CD4-positive, alpha-beta T cell treated with Interleukin-4 for 1 hour (primary cell): ENCODE measurements at places on chromosomes 7 and 10.

DNA sequence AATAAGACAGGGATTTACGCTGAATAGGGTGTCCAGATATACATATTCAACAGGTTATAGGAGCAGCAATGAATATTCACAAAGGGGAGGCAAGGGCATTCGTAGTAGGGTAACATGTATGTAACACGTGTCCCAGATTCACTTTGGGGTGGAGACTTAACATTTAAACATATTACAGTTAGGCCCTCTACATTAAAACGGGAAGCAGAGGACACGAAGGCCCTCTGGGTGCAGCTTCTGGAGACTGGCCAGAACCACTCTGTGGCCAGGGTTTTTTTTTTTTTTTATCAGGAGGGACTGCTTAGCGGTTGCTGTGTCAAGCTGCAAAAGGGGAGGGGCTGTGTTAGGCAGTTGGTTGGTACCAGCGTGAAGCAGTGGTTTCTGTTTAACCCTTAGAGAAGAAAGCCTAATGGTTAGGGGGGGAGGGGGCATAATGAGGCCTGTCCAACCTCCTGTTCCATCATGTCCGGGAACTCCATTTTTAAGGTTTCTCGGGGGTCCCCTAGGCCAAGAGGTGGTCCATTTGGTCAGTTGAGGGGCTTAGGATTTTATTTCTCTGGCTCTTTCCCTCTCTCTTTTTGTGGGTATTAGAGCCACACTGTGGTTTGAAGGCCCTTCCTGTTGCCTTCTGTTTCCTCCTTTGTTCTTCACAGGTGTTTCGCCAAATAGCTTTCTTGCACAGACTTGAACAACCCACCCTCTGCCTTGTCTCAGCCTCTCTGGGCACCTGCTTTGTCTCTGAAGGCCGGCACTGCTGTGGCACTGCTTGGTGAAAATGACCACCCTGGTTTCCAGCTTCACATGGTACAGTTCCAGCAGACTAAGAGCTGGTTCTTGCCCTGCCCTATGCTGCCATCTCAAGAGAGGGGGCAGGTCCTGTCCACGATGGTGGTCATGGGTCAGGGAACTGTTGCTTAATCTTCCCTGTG is 26.4 kb downstream of the PRF1 start:
- DNase-seq, result peak; percentile 63

- no peak for DNase-seq
These were observed 2.7 kb upstream of the CPA5 start for GRCh38 chr7:130341882-130342281.

DNA sequence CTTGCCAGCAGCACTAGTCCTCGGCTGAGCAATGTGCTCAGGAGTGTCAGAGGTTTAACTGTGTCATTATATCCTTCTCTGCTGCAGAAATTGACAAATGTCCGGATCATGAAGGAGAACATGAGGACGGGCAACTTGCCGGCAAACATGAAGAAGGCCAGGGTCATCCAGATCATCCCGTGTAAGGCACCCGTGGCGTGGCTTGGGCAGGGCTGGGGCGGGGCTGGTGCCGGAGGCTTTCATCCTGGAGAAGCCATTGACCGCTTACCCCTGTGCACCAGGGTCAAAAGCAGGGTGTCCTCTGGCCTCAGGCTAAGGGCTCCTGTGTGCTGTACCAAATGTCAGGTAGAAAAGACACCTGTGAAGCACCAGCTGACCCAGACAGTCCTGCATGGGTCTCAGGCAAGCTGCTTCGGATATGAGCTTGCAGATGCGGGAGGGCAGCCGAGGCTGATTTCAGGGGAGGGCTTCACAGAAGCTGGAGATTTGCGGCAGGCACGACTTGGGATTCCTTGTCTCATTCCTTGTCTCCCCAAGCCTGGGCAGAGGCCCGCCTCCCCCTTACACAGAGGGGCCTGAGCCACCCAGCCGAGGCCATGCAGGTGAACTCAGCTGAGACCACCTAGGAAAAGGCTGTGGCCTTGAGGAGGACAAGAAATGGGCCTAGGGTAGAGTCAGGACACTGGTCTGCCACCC is 55.4 kb downstream of the MKI67 start:
- DNase-seq, result peak; percentile 10

DNA sequence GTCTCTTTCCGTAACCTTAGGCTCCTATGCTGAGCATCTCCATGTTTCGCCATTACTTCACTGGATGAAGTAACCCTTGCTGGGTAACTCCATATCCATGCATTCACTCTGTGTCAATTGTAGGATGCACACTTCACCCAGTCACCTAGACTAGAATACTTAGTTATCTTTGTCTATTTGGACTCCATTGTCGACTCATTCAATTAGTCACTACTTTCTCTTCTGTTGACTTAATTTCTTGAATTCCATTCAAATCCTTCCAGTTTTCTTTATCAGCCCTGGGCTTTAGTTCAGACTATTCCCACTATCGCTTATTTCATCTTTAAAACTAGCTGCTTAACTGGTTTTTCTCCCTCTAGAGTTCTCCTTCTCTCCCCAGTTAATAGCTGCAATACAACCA is 111.3 kb upstream of the TNS3 start:
- DNase-seq, result no peak

GRCh38 chr7:157963526-157963925 is 624.1 kb downstream of the PTPRN2 start:
- DNase-seq, result no peak
